Progenitor cell of endocrine pancreas (in vitro differentiated cells): ENCODE measurements at places on chromosomes 11 and 22.
A peak's percentile ranks its signal among the peaks of the same experiment; 100 is the strongest.

GRCh38 chr22:20021196-20022181 lies 579 bp downstream of the TANGO2 start:
- no peak for DNase-seq

DNA sequence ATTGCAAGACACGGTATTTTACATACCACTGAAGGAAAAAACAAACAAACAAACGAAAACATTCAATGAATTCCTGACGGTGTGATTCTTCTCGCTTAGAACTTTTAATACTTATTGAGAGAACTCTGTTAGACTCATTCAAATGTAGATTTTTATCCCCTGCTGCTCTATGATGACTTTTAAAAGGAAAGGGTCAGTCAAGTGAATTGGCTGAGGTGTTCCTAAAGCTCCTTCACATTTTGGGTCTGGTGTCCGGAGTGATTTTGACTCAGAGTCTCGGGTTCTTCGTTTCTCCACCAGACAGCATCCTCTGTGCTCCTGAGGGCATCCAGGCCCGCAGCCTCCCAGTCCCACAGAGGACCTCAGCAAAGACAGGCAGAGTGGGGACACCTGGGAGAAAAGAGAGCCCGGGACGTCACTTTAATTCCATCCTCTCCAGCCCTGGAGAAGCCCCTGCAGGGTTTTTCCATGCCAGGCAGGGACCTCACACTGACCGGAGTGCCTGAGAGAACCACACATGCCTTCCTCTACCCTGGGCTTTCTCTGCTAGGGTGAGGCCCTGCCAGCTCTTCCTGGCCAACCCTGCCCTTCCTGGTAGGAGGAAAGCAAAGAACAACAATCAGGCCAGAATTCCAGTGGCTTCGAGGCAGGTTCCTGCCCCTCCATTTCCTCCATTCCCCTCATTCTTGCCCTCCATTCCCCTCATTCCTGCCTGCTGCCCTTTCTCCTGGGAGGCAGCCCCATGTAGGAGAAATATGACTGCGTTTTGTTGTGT lies 1.4 kb upstream of the CSF2RB start:
- DNase-seq, result no peak

DNA sequence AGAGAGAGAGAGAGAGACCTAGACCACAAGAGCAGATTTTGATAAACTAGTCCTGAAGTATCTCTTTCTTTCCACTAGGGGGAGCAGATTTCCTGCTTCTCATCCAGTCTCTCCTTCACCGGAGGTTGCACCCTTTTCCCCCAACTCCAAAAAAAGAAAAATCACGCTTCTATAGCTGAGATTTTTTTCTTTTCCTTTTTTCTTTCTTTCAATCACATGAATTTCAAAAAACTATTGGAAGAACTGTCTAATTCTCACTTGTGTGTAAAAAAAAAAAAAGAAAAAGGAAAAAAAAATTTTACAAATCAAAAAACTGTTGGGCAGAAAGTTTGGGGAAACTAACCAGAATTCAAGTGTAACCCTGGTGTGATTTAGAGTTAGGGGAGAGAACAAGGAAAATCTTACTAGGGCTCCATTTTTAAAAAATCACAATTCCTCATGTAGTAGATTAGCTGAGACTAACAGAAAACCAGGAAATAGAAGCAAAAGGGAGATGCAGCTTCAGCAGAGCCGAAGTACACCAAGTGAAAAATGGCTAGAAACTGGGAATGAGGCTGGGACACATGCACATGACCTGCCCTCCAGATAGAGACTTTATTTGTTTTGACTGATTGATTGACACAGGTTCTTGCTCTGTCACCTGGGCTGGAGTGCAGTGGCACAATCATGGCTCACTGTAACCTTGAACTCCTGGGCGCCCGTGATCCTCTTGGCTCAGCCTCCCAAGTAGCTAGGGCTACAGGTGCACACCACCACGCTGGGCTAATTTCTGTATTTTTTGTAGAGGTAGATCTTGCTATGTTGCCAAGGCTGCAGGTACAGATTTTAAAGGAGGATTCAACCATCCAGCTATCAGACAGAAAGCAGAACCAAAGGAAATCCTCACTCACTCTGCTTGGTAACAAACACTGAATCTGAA lies 27.1 kb downstream of the SDHD start:
- DNase-seq, result no peak

- DNase-seq, result peak; percentile 3
Measured at GRCh38 chr22:48942698-48943566, 884.7 kb downstream of the BRD1 start.

GRCh38 chr11:7909585-7910285 lies 21.3 kb downstream of the OR10A6 start:
- no peak for DNase-seq

GRCh38 chr11:119258983-119259382 lies 52.8 kb downstream of the CBL start:
- no peak for DNase-seq

- DNase-seq, result no peak
Measured at GRCh38 chr11:36465449-36466163, 44.5 kb downstream of the TRAF6 start.

GRCh38 chr11:134150195-134150903 lies 73.4 kb downstream of the NCAPD3 start:
- DNase-seq, result no peak

- no peak for DNase-seq
Measured at GRCh38 chr11:95991545-95991944, 67.6 kb upstream of the MTMR2 start.

DNA sequence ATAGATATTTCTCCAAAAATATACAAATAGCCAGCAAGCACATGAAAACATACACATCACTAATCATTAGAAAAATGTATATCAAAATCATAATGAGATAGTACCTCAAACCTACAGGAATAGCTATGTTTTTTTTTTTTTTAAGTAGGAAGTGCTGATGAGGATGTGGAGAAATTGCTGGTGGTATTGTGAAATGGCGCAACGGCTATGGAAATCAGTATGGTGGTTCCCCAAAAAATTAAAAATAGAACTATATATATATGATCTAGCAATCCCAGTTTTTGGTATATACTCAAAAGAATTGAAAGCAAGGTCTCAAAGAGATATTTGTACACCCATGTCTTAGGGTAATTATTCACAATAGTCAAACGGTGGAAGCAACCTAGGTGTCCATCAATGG lies 46.0 kb upstream of the HIPK3 start:
- DNase-seq, result no peak

DNA sequence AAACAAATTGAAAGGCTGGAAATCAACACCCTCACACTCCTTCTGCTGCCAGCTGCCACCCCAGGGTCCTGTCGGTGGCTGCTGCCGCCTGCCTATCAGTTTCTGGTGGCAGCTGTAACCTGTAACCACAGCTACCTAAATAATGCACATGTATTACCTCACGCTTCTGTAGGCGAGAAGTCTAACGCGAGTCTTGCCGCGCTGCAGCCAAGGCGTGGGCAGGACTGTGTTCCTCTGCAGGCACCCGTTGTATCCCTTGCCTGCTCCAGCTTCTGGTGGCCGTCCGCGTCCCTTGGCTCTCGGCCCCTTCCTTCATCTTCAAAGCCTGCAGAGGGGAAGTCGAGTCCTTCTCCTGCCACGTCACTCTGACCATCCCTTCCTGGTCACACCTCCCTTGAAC lies 44.1 kb upstream of the GCAT start:
- DNase-seq, result no peak

- DNase-seq, result no peak
Measured at GRCh38 chr11:34890089-34890488, 26.1 kb downstream of the APIP start.

- no peak for DNase-seq
Measured at GRCh38 chr22:48753381-48753730, 1074.3 kb downstream of the BRD1 start.

DNA sequence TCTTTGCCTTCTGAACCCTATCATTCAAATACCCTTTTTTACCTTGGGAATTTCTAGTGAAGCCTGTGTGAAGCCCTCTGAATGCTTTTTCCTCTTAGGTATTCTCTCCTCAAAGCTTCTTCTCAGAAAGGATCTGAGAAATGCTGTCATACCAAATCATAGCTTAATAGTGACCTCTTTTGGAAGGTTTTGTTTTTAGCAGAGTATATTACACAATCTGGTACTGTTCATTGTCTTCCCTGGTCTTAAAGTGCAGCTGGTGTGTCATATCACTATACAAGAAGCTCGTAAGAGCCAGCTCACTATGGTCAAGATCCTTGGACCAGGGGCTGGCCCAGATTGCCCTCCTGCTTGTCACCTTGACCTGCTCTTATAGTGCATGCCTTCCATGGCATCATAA lies 204.4 kb upstream of the ANO5 start:
- DNase-seq, result no peak
